ENCODE measurements at places on chromosomes 13 and 19.

GRCh38 chr13:59086147-59086546, 1077.6 kb downstream of the DIAPH3 start:
- DNase-seq, result no peak

DNA sequence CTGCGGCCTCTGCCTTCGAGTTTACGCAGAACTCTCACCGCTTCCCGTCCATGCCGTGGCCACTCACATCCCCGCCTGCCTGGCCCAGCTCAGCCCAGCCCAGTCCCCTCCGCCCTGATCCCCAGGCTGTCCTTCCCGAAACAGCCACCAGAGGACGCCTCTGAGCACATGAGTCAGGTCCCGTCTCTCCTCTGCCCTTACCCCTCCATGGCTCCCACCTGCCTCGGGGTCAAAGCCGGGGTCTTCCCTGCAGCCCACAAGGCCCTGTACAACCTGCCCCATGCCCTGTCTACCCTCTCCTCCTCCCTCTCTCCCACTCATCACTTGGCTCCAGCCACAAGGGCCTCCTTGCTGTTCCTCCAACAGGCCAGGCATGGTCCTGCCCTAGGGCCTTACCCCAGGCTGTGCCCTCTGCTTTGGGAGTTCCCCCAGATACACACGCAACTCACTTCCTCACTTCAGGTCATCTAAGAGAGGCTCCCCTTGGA, 8.1 kb upstream of the SEMA6B start:
- DNase-seq, result no peak

- DNase-seq, result peak; percentile 94
Measured at GRCh38 chr13:87331178-87331577, 340.0 kb upstream of the SLITRK5 start.

DNA sequence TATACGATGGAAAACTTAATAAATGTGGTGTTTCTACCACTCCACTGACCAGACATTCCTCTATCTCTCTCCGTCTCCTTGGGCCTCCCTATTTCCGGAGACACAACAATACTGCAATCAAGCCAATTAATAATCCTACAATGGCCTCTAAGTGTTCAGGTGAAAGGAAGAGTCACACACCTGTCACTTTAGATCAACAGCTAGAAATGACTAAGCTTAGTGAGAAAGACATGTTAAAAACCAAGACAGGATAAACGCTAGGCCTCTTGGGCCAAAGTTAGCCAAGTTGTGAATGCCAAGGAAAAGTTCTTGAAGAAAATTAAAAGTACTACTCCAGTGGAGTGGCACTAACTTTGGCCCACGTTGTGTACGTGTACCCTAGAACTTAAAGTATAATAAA, 22.5 kb downstream of the ZDHHC20 start:
- no peak for DNase-seq

GRCh38 chr13:47186471-47186870, 289.6 kb upstream of the HTR2A start:
- DNase-seq, result no peak

- DNase-seq, result no peak
Measured at GRCh38 chr13:104270731-104271130, 1204.5 kb upstream of the SLC10A2 start.

DNA sequence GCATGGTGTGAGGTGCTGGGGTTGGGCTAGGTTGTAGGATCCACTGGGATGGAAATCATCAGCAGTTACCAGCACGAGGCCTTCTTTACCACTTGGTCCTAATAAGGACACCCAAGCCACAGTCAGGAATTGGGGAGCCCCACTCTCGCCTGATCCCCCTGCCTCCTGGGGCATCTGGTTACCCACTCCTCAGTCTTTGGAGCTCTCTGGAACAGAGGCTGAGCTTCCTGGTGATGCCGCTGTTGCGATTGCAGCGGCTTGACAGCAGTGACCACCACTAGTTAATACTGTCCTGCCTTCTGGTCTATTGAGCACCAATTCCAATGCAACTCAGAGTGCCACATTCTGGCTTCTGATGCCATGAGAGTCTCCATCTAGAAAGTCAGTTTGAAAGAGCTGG, 13.5 kb downstream of the TMEM272 start:
- DNase-seq, result no peak

DNA sequence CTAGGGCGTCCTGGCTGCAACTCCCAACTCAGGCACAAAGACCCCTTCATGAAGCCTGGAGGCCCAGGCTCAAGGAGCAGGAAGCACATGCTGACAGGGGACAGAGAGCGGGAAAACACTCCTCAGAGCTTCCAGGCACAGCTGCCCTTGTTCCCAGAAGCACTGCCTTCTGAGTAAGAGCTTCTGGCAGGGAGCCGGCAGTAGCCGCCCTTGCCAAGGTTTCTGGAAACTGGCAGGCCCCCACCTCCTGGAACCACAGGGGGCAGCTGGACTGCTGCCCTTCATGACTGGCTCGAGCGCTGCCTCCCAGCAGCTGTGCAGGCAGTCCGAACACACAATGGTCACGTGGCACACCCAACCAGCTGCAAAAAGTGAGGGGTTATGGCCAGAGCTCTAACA, 33.6 kb upstream of the EPHX3 start:
- no peak for DNase-seq

- DNase-seq, result no peak
Measured at GRCh38 chr13:62014299-62014698, 598.6 kb upstream of the PCDH20 start.

DNA sequence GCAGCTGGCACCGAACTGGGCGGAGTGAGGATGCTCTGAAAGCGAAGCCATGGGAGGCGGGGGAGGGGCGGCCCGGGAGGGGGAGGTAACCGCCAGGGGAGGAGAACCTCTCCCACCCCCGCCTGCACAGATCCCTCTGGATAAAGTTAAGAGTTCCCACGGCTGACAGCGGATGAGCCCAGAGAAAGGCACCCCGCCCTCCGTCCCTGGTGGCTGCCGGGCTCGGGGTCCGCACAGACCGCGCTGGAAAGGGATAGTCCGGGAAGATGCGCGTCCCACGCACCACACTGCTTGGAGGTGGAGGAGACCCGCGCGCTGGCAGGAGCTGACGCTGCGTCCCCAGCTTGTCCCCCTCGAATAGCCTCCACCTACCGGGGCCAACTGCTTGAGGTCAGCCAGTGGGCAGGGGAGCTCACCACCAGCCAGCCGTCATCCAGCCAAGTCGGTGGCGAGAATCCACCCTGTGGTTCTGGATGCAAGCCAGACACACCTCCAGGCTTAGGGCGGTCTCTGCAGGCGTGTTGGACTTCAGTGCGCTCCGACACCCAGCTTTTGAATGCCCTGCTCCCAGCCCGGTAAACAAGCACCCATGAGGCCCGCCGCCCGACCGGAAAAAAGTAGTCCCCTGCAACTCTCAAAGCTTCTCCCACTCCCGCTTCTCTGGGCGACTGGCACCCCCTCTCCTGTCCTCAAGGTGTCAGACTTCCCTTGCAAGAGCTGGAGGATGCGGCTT, at the start of gene TRPC4:
TRPC4 (minus strand) TSS at position 17 of the 733 bp plus-strand sequence. CDS start 86,439 bp downstream, outside the sequence.
- peak; percentile 12 for DNase-seq

- no peak for DNase-seq
Measured at GRCh38 chr13:73450583-73450982, 391.8 kb downstream of the KLF5 start.

GRCh38 chr13:88294368-88294767, 623.2 kb downstream of the SLITRK5 start:
- DNase-seq, result no peak

- DNase-seq, result no peak
Measured at GRCh38 chr13:97953376-97953970, at the start of gene IPO5. Gene IPO5 (plus strand): TSS chr13:97953675. CDS start chr13:97976697, 23,022 bp downstream.

DNA sequence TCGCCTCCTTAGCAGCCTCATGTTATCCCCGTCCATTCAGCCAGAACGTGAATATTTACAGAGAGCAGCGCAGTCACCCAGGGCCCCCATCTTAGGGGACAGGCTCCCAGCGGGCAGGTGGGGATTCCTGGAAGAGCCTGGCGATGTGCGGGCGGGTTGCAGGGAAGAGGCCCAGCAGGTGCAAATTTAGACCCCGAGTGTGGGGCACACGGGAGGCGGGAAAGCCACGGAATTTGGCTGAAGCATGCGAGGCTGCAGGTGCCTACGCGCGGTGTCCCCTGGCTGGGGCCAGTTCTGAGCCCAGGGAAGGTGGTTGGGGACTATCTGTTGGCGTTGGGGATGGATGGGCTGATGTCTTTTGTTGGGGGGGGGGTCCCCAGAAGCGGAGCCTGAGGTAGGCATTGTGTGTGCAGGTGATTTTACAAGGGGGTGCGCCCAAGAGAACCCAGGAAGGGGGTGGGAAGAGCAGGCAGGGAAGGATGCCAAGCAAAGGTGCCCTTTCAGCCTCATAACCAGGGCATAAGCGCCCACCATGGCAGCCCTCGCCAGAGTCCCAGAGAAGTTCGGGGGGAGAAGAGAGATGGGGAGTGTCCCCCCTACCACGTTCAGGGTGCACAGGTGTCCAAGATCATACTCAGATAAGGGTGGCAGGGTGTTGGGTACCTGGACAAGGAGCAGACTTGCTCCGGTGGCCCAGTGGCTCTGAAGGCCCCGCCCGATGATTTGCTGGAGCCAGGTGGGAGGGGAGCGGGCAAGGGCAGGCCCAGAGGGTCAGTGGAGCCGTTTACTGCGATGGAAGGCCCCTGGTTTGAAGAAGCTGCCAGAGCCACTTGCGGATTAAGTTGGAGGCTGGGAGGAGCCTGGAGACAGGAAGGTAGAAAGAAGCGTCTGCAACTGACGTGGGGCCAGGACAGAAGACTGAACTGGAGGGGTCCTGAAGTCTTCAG, 1.2 kb downstream of the TPGS1 start:
- no peak for DNase-seq

GRCh38 chr13:73497430-73497829, 438.6 kb downstream of the KLF5 start:
- DNase-seq, result peak; percentile 98

GRCh38 chr13:97283888-97284287, 61.8 kb downstream of the MBNL2 start:
- no peak for DNase-seq

- no peak for DNase-seq
Measured at GRCh38 chr13:30985637-30986205, 53.3 kb downstream of the TEX26 start.

DNA sequence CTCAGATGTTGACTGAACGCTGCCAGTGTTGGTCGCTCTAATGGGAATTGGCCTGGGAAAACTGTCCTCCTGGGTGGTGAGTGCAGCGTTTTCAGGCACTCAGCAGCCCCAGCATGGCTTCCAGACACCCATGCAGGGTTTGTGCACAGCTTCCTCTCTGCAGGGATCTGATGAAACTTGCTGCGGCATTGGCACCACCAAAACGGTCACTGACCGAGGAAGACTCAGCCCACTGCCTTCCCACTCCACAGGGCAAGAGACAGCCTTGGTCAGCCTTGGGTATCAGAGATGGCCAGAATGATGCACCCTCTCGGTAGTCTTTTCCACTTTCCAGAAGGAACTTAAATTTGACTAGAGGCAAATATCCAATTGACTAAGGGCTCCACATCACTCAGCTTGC, 398.9 kb downstream of the IRS2 start:
- no peak for DNase-seq

GRCh38 chr13:28704919-28705318, 13.9 kb downstream of the SLC46A3 start:
- DNase-seq, result no peak

DNA sequence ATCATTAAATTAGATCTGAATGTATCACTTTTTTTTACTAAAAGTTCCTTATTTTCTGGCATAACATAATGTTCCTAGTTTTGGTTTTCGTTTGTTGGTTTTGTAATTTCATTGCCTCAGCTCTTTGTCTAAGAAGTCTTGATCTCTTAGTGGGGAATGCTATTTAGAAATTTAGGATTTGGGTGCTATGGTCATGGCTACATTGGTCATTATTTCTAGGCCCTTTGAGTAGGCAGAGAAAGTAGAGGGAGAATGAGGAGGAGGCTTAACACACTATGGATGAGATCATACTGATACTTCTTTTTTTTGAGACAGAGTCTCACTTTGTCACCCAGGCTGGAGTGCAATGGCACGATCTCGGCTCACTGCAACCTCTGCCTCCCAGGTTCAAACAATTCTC, 41.8 kb downstream of the PIBF1 start:
- DNase-seq, result no peak

GRCh38 chr13:76830805-76831204, 55.4 kb downstream of the KCTD12 start:
- DNase-seq, result no peak

DNA sequence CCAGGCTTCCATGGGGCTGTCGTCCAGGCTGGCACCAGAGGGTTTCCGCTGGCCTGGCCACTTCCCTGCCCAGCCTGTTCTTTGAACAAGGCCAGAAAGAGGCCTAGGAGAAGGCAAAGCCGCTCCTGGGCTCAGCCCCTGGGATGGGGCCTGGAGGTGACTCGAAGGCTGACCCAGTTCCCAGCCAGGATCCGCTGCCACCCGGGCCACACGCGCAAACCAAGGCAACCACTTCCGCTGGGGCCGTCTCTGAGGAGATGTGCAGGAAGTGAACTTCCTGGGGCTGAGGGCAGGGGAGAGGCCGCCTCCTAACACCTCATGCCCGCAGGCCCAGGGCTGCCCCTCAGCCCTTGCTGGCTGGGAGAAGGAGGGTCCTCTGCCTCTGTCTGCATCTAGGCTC, 15.2 kb downstream of the PLEKHF1 start:
- DNase-seq, result no peak

GRCh38 chr19:50050406-50051227, 24.8 kb downstream of the ZNF473 start:
- DNase-seq, result no peak

DNA sequence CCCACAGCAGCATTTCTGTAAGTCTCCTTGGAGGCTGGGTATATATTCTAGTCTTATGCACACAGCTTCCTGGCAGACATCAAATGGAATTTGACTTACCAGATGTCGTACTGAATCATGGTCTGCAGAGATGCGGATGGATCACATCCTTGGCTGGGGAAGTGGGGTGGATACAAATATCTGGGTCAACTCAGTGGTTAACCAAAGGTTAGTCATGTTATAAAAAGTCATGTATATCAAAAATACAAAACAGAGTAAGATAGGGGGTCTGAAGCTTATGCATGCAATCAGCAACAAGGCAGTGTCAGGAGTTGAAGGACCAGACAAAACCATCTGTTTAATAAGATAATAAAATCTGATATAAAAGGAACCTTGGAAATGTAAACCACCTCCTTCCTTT, 61.9 kb downstream of the WASF3 start:
- peak; percentile 24 for DNase-seq

- no peak for DNase-seq
Measured at GRCh38 chr13:45372189-45373161, 31.5 kb upstream of the TPT1 start.

DNA sequence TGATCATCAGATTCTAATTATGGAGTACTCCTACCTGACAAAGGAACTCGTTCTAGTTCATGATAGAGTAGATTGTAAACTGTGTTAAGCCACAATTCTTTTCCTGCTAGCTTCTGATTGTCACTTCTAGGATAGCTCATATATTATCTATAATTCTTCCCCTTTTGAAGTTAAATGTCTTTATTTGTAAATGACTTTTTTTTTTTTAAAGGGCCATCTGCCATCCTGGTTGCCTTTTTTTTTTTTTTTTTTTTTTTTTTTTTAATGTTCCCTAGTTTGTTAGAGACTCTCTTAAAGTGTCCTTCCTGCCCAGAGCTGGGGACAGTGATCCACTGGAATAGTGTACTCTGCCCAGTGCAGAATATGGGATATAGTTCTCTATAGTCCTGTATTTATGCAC, 4.3 kb downstream of the CHAMP1 start:
- no peak for DNase-seq

GRCh38 chr13:99446242-99446641, 55.0 kb upstream of the TM9SF2 start:
- DNase-seq, result no peak

Measured in epithelial cell of prostate (primary cell).